ENCODE measurements at places on chromosomes 6 and 20.

GRCh38 chr20:32742322-32743236 is 688 bp downstream of the COMMD7 start:
- DNase-seq, result no peak

GRCh38 chr6:75374961-75375400 is 90.4 kb upstream of the TMEM30A start:
- DNase-seq, result no peak

GRCh38 chr20:43959079-43959919 is 44.6 kb downstream of the TOX2 start:
- DNase-seq, result no peak

DNA sequence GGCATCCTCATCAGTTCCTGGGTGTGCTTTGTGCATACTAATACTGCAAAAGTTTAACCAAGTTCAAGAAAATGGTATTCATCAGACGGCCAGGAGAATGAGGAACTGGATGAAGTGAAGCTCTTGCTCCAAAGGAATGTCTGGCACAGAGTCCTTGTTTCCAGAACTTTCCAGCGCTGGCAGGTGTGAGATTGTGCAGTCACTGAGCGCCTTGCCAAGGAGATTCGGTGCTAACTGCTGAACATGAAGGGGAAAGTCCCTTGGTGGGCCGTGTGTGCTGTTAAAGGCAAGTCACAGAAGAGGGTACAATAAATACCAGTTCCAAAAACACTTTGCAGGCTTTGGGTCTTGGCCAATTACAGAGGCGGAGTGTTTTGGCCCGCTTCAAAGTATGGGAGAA is 262.3 kb upstream of the SOX4 start:
- no peak for DNase-seq

GRCh38 chr6:40880906-40881305 is 158.1 kb downstream of the UNC5CL start:
- no peak for DNase-seq

Measured in erythroblast (primary cell).